OCI-LY7 (cell line): ENCODE measurements at places on chromosomes 7 and 10.

GRCh38 chr7:101615446-101615845, 13.7 kb downstream of the MYL10 start:
- DNase-seq, result no peak

DNA sequence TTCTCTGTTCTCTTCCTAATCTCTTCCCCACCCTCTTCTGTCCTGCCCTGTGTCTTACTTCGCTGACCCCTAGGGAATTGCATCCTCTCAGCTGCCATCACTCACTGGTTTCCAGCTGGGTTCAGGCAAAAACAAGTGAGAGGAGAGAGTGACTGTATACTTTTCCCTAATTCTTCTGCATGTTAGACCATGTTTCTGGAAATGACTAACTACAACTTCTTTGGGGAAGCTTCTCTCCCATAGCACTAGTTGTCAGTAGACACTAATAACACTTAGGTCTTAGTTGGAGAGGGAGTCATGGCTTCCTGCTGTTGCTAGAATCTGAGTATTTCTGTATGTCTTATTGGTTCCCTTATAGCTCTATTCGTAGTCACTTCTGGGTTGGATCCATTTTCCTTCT, 299.0 kb upstream of the FZD1 start:
- no peak for DNase-seq

DNA sequence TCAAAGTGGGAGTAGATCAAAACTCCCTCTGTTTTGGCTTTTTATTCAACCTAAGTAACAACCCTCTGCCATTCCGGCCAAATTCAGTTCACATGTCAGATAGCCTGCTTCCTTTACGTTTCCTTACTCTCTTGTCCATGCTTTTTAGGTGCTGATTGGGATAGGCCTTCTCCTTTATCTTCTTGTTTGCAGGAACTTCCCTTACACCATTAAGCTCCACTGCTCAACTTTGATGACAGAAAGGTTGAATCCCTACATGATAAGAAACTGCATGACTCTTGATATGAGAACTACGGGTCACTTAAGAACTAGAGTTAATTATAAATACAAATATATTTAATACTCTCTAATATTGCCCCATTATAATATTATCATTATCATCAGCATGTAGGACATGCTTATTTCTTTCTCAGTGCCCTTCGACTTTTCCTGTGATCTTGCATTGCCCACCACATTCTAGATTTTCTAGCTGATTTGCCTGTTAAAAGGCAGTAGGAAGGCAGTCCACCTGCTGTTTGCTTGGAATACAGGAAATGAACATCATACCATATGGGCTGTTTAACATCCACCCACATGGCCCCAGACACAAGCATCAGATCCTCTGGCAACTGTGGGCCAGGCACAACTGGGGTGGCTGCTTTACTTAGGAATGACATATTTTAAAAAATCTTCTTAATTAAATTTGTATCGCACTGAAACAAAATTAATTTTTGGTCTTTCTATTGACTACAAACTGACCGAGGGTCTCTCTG, 59.7 kb upstream of the CCDC6 start:
- DNase-seq, result no peak

DNA sequence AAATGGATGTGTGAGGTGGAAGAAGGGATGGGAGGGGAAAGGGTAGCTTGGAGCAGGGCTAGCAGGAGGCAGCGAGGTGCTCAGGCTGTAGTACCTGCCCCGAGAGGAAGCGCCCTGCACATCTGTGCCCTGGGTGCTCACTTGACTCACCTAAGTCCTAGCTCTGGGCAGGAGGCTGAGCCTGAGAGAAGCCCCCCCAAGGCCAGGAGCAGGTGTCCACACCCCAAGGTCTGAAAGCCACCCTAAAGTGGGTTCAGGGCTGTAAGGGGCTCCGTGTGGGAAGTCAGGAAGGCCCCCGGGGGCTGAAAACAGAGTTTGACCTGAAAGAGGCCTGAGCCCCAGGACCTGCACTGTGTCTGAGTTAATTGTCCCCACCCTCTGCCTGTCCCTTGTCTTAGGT, 95.8 kb upstream of the PODXL start:
- DNase-seq, result no peak

DNA sequence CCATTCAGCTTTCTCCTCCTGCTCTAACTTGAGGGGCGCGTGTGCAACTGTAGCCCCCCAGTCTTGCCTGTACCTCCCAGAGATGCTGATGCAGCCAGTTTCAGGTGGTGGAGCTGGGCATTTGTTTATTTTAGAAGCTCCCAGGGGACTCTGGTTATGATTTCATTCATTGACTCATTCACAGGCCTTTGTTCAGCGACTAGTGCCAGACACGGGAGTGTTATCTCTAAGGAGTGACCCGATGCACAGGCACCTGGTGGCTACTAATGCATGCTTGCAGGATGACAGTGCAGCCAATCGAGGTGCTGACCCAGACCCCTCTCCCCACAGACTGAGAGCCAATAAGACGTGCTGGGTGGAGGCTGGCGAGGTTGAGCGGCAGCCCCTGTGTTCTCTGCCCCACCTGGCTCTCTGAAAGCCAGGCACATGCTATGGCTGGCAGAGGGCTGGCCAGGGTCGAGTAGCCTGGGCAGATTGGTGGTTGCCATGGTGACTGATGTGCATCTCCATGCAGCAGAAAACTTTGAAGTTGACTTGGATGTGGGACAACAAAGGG, 19.7 kb upstream of the SLC18A2 start:
- DNase-seq, result no peak

DNA sequence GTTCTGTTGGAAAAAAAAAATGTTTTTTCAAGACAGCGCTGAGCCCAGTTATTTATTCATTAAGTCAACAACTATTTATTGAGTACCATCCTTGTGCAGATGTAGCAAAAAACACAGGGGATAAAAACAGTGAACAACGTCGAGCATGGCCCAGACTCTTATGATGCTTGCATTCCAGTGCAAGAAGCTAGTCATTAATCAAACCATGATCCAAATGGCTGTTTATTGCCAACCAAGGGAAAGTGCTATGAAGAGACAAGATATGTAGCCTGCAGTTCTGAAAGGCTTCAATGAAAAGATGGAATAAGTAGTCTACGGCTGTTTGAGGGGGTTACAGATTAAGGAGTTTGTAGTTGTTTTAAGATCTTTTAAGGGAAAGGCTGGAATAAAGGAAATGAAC, 262.3 kb downstream of the NEBL start:
- DNase-seq, result no peak

DNA sequence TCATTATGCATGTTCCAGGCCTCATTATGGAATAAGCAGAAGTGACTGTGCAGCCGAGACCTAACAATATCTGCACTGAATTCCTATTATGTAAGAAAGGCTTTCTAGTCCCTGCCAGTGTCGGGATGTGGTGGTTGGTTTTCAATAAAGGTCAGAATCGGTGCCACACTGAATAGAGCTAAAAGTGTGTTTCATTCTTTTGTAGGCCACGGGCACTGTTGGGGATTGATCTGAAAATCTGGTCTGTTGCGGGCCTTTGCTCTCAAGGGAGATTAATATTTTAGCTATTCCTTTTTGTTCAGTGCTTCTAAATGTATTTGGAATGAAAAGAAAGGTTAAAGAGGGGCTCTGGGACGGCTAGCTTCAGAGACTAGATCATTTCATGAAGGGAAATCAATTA, 559.4 kb upstream of the GALNT17 start:
- DNase-seq, result no peak

DNA sequence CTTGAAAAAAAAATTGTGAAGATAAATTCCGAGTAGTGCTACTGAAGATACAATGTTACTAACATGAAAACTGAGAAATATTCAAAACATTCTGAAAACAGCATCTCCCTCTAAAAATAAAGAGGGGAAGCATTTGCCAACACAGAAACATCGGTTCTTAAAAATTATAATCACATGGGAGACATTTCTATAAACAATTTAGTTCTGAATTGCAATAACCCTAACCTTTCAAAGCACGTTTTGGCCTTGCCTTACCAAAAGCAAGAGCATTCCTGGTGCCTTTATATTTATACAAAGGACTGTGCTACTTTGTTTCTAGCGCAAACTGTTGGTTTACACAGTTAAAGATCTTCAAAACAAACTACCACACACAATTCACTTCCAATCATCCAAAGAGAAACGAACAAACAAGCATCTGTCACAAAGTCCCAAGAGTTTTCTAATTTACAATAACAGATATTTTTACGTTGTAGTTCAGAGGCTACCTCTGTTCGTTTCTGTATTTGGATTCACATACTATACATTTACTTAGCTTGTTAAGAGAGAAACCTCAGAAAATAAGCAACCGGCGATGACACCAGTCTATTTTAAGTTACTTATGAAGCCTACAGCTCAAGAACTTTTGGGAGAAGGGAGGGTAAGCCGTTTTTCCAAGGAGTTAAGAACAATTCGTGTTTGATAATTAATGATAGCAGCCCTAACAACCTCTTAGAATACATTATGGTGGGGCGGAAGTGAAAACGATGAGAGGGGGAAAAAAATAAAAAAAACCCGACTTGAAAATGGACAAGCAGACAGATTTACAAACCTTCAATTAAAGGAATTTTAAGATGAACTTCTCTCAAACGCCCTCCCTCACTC, 1.3 kb downstream of the ABI1 start:
- DNase-seq, result no peak

- no peak for DNase-seq
These were observed 361.8 kb downstream of the IPMK start for GRCh38 chr10:57905861-57906260.

GRCh38 chr10:112580267-112580666, 133.3 kb downstream of the VTI1A start:
- DNase-seq, result no peak

DNA sequence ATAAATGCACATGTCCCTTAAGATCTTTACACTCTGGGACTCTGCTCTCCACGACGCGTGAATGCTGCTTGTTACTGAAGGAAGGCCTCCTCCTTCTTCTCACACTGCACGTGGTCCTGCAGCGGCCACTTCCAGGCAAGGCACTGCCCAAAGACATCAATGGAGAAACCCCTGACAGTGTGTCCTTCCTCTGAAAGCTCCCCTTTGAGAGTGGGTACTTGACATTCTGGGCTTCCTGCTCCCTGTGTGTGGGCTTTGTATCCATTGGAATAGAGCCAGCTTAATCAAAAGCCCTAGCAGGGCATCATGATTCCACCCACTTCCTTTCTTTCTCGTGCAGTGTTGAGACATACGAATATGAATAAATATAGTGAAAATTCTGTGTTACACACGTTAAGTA, 69.7 kb upstream of the STK17A start:
- DNase-seq, result no peak

GRCh38 chr7:151623766-151624165, 104.1 kb upstream of the RHEB start:
- no peak for DNase-seq

GRCh38 chr10:101000915-101001658, 1.5 kb downstream of the LZTS2 start:
- no peak for DNase-seq

- no peak for DNase-seq
These were observed 23.2 kb upstream of the PIP4K2A start for GRCh38 chr10:22737587-22737986.

DNA sequence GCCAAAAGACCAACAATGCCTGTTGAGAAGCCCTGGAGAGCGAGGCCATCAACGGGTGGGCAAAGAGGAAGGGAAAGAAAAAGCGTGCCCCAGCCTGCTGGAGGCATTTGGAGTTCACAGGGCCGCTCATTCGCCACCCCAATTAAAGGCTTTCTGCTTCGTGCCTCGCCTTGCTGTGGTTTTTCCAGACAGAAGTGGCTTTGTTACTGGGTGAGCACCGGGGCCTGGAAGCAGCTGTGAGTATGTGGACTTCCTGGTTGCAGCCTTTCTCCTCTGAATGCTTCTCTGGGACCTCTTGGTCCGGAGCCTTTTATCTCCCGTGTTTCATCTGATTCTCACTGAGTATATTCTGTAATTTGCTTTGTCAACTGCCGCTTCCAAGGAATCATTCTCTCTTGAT, 118.1 kb upstream of the EGR2 start:
- no peak for DNase-seq

DNA sequence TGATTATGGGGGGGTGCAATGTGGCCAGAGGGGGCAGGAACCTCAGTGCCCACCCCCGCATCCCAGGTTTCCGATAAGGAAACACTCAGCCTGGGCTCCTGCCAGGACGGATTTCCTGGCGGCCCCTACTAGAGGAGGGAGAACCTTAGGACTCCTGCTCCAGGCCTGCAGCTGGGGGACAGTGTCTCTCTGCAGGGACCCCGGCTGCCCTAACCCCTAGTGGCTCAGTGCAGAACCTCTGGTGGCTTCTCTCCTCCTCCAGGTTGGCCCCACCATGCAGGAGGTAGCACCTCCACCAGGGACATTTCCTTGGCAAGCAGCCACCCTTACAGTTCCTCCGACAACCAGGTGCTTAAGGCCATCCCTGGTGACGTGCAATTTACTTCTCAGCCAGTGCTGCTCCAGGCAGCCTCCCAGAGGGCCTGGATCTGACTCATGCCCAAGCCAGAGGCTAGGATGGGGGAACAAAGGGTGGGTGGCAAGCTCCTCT, 31.9 kb downstream of the SH2B2 start:
- DNase-seq, result no peak

- DNase-seq, result no peak
These were observed 577 bp downstream of the LRRC18 start for GRCh38 chr10:48938990-48939536.

DNA sequence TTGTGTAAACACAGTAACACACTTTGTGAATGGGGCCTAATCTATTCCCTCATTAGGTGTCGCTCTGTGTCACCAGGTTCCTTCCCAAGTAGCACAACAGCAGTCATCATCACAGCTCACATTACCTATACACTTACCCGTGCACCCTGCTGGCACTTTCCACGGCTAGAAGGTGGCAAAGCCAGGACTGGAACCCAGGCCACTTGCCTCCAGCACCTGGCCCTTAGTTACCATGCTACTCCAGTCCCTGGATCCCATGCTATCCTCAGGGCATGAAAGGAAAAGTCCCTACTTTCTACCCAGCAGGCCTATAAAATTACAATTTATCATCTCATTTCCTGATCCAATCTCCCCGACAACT, 18.4 kb downstream of the SMURF1 start:
- no peak for DNase-seq

GRCh38 chr10:95172851-95173250, 21.2 kb upstream of the ACSM6 start:
- DNase-seq, result no peak

GRCh38 chr10:48511066-48511874, 93.6 kb downstream of the ARHGAP22 start:
- no peak for DNase-seq

- no peak for DNase-seq
These were observed 87.4 kb upstream of the RNF148 start for GRCh38 chr7:122790132-122790531.

DNA sequence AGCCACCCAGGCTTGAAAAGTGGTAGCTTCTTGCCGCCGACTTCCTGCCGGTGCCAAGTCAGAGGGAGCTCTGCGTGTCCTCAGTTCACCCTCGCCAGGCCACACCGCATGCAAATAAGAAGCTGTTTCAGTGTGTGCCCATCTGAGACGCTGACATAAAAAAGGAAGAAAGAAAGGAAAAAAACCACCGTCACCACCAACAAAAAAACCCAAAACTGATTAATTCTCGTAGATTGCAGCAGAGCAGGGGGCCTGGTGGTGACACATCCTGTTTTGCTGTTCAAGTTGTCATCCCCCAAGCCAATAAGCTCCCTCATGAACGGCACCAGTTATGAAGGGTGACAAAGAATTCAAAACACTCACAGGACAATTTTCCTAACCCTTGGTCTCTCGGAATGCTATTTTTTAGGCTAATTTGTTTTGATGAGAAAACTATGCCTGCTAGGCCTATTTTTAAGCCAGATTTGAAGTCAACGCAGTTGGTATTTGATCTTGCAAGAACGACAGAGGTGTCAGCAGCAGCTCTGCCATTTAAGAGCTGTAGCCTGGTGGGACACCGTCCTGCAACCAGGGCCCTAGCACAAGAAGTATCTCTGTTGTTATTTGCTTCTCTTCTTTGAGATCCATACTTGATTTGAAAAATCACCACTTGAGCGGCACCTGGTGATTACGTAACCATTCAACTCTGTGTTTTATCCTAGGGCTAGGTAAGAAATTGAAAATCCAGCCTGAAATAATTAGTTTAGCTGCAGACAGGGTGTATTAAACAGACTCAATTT, 145.6 kb downstream of the PFKFB3 start:
- DNase-seq, result peak; percentile 98
